Foreskin keratinocyte (primary cell): ENCODE measurements at places on chromosomes 4 and X.

- DNase-seq = no peak
These were observed 38.9 kb downstream of the PPA2 start for GRCh38 chr4:105434940-105435339.

DNA sequence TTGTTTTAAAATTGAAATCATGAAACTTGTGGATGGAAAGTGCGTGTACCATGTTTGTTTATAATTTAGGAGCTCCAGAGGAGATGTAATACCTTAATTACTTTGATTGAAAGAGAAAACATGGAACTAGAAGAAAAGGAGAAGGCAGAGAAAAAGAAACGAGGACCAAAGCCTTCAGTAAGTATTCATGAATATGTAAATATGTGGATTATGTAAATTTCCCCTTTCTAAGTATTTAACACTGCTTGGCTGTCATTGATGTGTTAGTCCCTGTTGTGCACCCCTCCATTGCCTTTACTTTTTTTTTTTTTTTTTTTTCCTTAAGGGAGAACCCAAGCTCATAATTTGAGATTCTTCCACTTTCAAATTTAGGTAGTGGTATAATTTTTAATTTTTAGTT is 36.4 kb downstream of the SMARCA5 start:
- DNase-seq = no peak

- DNase-seq = peak; percentile 67
These were observed 48.8 kb downstream of the MAP7D2 start for GRCh38 chrX:20067709-20068561.

DNA sequence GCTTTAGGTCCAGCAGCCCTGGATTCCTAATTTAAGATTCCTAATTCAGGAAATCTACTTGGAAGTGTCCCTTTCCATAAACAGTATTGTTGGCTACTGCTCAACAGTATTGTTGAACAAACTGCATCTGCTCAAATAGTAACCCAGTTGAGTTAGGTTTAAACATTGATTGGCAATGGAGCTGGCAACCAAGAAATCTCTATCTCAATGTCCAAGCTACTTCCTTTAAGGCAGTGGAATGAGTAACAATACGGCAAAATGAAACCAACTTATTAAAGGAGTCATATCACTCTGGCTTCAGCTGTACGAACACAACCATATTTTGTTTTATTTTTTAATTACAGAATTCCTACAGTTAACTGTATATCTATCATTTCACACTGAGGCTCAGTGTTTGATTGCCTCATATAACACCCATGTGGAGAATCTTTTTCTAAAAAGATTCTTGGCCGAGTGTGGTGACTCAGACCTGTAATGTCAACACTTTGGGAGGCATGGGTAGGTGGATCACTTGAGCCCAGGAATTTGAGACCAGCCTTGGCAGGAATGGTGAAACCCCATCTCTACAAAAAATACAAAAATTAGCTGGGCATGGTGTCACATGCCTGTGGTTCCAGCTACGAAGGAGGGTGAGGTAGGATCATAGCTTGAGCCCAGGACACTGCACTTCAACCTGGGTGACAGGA is 71.7 kb upstream of the IL13RA1 start:
- peak; percentile 33 for DNase-seq

- no peak for DNase-seq
These were observed 17.2 kb downstream of the RHOH start for GRCh38 chr4:40214038-40214437.

DNA sequence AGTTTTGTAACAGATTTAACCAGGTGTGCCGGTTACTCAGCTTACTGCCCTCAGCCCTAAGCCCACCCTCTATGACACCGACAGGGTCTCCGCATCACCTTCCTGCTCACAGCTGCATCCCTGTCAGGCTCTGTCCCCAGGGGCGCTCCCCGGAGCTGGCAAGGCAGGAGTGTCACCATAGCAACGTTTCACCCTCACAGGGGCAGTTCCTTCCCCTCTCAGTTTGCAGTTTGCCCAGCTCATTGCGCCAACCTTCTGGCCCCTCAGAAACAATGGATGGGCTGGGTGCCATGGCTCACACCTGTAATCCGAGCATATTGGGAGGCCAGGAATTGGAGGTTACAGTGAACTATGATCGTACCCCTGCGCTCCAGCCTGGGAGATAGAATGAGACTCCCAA is 42.6 kb downstream of the RGS12 start:
- no peak for DNase-seq

DNA sequence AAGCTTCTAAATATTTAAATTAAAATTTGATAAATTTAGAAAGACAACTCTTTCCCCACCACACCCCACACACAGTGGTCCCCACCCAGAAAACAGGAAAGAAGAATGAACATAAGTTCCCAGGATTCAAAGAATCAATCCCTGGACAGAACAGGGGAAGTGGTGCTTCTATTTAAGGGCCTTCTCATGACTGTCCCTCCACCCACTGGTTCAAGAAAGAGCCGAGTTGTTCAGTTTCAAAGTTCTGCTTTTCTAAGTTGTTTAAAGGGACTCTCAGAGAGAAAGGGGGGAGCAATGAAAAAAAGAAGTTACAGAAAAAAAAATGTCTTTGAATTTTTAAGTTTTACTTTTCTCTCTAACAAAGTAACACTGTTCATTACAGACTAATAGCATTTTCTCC is 195.8 kb downstream of the PDGFC start:
- DNase-seq = no peak

DNA sequence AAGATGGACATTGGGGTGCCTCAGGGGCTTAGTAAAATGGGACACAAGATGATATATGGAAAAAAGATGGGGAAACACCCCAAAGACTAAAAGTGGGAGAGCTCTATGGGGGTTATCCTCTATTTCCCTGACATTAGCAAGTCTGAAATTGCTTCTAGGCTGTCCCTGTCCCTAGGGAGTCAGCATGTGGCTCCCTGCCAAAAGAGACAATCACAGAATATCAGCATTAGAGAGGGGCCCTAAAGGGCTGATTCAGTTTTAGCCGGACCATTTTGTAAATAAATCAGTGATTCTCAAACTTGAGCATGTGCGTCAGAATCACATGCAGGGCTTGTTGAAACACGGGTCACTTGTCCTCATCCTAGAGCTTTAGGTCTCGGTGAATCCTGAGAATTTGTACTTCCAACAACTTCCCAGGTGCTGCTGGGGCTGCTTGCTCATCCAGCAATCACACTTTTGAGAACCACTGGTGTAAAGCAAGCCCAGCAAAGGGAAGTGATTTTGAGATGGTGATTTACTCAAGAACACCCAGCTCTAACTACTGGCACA is 165.3 kb upstream of the DGKK start:
- DNase-seq = peak; percentile 83

GRCh38 chrX:45710081-45710801 is 509.6 kb upstream of the DIPK2B start:
- peak; percentile 95 for DNase-seq

DNA sequence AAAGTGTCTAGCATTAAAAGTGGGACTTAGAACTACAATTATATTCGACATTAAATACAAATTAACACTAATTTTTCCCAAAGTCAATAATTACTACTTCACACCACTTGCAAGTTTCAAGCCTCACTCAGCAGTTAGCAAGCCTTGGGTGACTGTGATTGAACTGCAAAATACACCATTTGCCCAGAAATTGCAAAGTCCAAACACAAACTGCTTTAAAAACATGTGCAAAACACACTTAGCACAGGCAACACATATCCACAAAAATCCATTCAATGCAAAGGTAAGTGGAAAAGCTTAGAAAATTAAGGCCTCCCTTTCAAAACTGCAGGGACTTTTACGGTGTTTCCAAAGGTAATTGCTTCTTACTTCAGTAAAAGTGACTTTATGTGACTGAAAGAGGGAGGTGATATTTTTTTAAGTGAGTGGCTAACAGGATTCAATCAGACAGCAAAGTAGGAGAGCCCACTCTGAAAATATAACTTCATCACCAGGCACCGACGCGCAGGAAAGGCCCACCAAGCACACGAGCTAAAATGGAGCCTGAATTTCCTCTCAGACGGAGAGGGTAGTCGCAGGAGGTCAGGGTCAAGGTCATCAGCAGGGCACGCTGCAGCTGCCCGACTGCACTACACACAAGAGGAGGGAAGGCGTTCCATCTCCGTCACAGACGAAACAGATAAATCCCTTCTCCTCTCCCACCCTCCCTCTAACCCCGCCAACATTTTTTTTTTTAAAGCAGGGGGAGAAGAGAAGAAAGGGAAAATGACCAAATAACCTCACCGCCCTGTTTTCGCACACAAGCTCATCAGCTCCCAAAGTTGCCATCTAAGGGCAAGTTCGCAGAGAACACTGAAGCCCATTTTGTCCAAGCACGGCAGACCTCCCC is 3.1 kb downstream of the ZNF827 start:
- DNase-seq = no peak

- no peak for DNase-seq
These were observed 24.0 kb downstream of the RCHY1 start for GRCh38 chr4:75490155-75490554.
